ENCODE measurements at places on chromosomes 1 and 21. TPM values are rescaled to one million over a fixed set of nuclear protein-coding genes. Genes with fewer than 3 reads are reported as not detected.

The HPCA gene
- 2.9 TPM for polyA plus RNA-seq

The S100A7A gene
- polyA plus RNA-seq, result not detected

DNA sequence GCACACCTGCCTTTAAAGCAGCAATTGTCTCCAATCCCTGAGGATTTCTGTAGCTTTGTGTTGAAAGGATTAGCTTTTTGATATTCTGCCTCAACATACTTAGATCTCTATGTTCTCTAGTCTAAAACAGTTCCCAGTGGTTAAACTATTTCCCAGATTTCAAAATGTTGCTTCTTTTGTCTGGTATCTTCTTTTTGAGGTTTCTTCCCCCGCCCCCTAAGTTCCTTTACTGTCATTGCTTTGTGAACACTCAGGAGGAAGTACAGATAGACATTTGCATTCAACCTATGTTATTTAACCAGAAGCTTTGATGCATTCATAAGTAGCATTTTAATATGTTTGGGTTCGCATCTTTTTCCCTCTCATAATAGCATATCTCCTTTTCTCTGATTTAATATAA, 33.5 kb downstream of the CYYR1 start:
- no peak for DNase-seq

DNA sequence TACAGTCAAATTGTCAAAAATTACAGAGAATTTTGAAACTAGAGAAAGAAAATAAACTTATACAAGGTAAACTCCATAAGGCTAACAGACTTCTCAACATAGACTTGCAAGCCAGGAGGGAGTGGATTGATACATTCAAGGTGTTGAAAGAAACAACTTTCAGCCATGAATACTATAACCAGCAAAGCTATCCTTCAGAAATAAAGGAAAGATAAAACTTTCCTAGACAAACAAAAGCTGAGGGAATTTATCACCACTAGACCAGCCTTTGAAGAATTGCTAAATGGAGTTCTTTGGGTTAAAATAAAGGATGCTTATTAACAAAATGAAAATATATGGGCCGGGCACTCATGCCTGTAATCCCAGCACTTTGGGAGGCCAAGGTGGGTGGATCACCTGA, 52.7 kb downstream of the C1orf185 start:
- no peak for DNase-seq

- DNase-seq, result no peak
These were observed 1.3 kb upstream of the OLIG2 start for GRCh38 chr21:33024201-33025103.

DNA sequence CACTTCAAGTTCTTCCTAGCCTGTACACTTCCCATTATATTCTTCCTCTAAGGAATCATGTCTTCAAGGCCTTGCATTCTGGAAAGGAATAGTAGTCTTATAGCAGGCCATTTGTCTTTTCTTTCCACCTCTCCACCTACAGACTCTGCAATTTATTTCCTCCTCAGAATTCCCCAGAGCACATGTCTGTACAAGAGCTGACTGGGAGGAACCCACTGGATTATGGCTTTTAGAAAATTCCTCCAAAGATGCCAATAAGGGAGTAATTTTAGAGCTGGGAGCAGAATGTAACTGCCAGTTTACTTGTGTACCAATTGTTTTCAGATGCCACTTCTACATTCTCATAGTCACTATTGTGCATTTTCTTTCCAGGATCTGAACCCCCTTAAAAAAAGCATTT, 3.4 kb upstream of the PSMG1 start:
- no peak for DNase-seq

DNA sequence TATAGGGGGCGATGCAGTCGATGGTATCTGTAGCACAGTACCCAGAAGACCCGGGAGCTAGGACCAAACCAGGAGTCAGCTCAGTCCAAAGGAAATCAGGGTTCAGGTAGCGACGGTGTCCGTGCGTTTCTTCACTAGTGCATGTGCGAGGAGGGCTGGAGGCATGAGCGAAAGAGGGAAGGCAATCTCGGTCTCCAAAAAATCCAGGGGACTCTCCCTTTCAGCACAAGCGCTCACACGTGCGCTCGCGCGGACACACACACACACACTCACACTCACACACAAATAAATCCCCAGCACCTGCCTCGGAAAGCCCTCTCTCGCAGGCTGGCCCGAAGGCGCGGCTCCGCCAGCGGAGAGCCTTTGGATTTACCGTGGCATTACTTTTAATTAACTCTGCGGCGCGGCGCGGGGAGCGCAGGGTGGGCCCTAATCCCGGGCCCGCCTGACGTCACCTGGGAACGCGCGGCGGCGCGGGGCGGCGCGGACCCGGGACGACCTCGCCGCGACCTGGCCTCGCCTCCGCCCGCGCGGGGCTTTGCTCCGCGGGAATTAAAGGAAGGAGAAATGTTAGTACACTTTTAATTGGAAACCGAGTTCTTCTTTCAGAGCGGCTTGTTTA, 121.2 kb downstream of the LMX1A start:
- DNase-seq, result peak; percentile 7

- no peak for DNase-seq
These were observed 42.8 kb upstream of the ARTN start for GRCh38 chr1:43890815-43891214.

- peak; percentile 59 for DNase-seq
These were observed 14.5 kb downstream of the PDZK1IP1 start for GRCh38 chr1:47175227-47175934.
